ENCODE measurements at places on chromosomes 3 and 15.

DNA sequence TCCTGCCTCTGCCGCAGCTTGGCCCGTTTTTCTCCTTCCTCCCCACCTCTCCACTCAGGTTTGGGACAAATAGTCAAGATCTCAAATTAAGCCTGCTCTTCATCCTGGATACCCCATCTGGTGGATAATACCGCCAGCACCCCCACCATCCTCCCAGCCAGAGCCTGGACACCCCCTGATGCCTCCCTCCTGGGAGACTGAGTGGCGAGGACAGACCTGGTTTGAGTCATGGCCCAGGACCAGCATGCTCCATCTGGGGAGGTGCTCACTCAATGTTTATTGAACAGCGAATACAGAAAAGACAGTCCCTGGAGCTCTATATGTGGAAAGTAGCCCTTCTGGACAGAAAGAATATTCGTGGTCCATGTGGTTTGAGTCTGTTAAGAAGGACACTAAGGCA is 23.3 kb downstream of the CTSH start:
- DNase-seq = no peak

DNA sequence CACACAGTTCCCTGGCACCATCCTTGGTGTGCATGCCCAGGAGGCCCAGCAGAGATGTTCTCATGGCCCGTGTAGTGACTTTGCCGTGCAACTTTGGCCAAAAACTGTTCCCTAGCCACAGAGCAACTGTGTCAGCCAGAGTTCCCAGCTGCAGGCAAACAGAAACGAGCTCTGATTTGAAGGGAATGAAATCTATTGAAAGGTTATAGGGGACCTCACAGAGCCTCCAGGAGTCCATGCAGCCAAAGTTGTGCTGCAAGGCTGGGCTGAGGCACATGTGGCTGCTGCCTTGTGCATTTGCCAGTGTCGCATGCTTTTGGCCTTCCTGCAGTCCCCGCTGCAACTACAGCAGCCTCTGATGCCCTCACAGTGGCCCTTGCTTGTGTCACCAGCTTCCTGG is 70.5 kb downstream of the PLXNA1 start:
- DNase-seq = no peak

GRCh38 chr3:5220667-5221431 is 33.3 kb downstream of the EDEM1 start:
- DNase-seq = no peak

- no peak for DNase-seq
Measured at GRCh38 chr15:59814409-59814808, 125.3 kb upstream of the BNIP2 start.

DNA sequence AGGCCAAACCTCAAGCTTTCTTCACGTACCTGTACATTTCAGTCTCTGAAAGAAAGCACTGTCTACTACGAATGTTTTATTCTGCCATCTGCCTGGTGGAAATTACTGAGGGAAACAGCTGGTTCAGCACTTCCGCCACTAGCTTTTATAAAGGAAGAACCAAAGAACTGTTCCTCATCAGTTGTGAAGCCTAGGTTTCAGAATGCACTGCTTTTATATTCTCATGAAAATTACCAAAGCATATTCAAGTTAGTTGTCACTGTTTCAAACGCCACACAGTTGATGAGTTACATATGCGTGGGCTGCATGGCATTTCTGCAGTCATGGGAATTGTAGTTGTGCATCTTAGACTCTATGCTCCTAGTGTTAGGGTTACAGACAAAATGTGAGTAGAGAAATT is 21.5 kb upstream of the ZBTB38 start:
- DNase-seq = no peak

DNA sequence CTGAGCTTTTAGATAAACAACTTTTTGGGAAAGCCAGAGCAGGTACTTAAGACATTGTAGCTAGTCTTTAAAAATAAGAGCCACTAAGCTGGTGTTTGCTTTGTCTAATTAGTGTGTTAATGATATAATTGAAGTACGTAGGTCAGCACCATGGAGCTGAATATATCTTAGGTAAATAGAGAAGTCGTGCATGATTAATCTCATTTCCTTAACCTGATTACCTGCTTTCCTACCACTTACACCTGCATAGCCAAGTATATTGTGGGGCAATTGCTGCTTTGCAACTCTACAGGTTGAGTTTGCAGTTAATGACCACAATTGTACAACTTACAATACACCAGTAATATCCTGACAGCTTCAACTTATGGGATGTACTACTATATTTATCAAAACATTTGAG is 17.6 kb upstream of the TOPAZ1 start:
- no peak for DNase-seq

DNA sequence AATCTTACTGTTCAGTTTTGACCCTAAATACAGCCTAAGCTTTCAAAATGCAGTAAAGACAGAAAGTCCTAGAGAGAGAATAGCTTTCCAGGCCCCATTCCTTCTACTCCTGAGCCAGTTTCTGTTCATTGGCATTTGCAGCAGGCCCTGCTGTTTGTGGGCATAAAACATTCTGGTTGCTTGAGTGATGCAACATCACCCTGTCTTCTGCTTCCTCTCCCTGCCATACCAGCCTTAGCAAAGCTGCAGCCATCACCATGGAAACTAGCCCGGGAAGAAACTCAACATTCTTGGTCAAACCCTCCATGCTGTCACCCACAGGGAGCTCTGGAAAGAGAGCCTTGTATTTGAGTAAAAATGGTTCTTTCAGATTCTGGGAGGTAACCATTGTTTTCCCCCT is 325.7 kb downstream of the MAGI1 start:
- peak; percentile 89 for DNase-seq

GRCh38 chr15:34583399-34584329 is at the start of gene GOLGA8B:
Gene GOLGA8B, minus strand, starts transcription at chr15:34583651. Its CDS starts 47,739 bp downstream, at chr15:34535912.
- DNase-seq = peak; percentile 83

DNA sequence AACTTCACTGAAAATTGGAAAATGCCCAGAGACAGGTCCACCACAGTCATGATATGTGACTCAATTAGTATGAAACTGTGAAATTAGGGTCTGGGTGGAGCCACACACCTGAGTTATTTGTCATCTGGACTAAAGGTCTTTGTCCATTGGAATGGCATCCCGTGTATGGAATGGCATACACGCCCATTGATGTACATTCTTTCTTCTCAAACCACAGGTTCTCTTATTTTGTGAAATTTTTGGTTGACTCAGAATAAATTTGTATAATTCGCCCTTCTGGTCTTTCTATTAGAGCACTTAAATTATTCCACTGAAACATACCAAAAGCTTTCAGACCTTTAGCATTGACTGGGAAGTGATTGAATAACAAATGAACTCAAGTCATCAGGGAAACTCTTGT is 66.8 kb upstream of the UBE2E1 start:
- peak; percentile 81 for DNase-seq

DNA sequence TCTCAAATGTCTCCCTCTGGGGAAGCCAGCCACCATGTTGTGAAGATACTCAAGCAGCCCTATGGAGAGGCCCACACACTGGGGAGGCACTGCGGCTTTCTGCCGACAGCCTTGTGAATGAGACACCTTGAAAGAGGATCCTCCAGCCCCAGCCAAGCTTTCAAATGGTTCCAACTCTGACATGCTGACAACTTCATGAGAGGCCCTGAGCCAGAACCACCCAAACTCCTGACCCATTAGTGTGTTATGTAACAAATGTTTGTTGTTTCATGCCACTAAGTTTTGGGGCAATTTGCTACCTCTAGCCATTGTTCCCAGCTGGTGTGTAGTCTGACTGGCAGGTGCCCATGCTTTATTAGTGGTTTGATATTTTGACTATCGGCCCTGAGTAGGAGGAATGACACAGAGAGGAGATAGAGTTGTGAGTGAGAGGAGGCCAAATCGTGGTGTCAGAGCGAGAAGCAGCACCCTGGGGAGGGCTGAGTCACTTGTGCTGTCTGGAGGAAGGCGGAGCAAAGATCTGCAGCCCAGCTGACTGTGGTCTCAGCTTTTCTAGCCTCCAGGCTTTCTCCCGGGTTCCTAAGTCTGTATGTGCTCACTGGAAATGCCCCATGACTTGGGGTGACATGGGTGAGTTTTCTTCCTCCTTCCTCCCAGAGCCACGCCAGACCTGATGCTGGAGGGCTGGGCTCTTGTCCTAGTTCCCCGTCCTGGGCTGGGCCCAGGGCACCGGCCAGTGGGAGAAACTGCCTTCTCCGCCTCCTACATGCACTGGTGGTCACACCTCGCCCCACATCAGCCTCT is 56.7 kb upstream of the BLM start:
- peak; percentile 84 for DNase-seq

- DNase-seq = peak; percentile 62
Measured at GRCh38 chr3:65672871-65673815, 365.6 kb downstream of the MAGI1 start.

- DNase-seq = no peak
Measured at GRCh38 chr3:175495331-175495730, 636.2 kb downstream of the NAALADL2 start.

DNA sequence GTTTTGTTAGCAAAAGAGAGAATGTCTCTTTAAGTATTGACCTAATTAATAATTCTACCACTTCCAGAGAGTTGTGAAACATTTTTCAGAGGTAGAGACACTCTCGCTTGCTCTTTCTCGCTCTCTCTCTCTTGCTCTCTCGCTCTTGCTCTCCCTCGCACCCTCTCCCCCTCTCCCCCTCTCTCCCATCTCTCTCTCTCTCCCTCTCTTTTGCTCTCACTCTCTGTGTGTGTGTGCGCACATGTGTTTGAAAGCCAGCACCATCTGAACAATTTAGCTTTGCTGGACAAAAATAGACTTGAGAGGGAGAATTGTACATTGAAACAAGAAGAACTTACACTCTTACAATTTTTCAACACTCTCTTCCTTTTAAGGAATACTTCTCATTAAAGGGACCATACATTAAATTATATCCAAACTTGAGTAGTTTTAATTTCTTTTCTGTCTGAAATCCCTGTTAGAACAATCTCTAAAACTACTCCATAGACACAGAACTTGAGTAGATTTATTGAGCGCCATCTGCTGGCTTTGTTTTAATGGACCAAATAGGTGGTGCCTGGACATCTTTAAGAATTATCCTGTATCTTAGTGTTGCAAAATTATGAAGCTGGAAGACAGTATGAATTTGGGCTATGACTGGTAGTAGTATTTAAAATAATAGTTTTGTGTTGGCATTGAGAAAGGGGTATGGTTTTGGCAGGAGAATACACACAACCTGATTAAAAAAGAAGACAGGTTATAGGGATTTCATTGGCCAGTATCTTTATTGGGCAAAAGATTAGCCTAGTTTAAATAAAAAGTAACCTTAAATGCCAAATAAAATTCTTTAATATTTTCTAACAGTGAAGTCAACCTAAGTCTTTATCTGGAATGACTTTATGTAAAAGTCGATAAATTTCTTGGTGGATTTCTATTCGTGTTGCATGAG is 124.6 kb downstream of the AKAP13 start:
- peak; percentile 75 for DNase-seq

DNA sequence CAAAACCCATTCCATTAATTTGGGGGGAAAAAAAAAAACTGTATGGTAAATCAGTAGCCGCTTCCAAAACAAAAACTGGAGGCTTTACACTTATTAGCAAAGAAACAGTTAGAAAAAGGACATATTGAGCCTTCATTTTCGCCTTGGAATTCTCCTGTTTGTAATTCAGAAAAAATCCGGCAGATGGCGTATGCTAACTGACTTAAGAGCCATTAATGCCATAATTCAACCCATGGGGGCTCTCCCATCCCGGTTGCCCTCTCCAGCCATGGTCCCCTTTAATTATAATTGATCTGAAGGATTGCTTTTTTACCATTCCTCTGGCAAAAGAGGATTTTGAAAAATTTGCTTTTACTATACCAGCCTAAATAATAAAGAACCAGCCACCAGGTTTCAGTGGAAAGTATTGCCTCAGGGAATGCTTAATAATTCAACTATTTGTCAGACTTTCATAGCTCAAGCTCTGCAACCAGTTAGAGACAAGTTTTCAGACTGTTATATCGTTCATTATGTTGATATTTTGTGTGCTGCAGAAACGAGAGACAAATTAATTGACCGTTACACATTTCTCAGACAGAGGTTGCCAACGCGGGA is 9.4 kb upstream of the RPL24 start:
- DNase-seq = peak; percentile 73

- no peak for DNase-seq
Measured at GRCh38 chr3:78426454-78426853, 1341.3 kb downstream of the ROBO1 start.

DNA sequence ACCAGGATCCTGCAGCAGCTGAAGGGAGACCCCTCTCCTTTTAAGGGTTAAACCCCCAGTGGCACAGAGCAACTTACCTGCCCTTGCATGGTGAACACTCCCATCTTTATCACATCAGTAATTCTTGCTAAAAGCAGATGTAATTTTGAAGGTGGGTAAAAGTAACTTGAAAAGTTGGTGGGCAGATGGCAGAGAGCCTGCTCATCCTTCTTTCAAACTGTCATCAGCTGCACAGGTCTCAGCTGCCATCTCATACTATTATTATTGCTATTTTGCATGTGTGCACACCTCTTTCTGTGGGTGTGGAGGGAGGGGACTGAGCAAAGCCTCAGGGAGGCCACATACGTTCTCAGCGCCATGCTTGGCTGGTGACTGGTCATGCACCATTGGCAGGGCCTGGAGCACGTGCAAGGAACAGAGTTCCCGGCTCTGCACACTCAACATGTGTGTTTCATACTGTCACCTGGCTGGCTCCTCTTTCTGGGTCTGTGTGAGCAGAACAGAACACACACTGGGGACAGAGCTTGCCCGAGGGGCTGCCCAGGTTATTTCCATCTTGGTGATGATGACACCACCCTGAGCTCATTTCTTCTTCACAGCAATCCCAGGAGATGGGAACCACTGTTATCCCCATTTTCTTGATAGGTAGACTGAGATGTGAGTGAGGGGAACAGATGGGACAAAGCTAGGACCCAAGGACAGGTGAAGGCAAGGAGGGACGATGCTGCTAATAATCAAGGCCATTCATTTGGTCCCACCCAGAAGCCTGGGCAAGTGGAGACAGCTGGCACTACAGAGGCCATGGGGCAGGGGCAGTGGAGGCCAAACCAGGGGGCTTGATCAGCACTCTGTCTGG is 95.8 kb upstream of the KLF13 start:
- DNase-seq = no peak

GRCh38 chr3:98070840-98071239 is 16.1 kb upstream of the OR5AC2 start:
- DNase-seq = no peak

- no peak for DNase-seq
Measured at GRCh38 chr15:29141308-29142128, 128.1 kb downstream of the NSMCE3 start.

DNA sequence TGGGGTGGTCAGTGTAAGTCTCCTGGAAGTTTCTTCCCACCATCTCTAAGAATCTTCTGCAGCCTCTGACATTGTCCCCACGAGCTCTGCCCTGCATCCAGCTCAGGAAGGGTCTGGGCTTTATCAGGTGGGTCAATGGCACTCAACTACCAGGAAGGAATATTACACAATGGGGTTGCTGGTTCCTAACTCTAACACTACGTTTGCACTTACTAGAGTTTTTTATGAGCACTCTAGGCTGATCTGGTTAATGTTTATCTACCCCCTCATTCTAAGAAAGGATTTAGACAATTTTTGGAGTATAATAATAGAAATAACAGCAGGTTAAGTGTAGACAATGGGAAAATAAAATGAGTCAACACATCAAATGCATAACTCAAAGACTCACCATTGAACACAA is 411.1 kb upstream of the RGMA start:
- no peak for DNase-seq

- DNase-seq = peak; percentile 5
Measured at GRCh38 chr3:2099779-2100191, 1.1 kb downstream of the CNTN4 start.

GRCh38 chr3:102614585-102614984 is 179.8 kb downstream of the ZPLD1 start:
- no peak for DNase-seq

- no peak for DNase-seq
Measured at GRCh38 chr3:167840247-167840646, 104.7 kb downstream of the SERPINI1 start.

All from astrocyte of the hippocampus (primary cell).